ENCODE measurements at places on chromosomes 3 and 15.

DNA sequence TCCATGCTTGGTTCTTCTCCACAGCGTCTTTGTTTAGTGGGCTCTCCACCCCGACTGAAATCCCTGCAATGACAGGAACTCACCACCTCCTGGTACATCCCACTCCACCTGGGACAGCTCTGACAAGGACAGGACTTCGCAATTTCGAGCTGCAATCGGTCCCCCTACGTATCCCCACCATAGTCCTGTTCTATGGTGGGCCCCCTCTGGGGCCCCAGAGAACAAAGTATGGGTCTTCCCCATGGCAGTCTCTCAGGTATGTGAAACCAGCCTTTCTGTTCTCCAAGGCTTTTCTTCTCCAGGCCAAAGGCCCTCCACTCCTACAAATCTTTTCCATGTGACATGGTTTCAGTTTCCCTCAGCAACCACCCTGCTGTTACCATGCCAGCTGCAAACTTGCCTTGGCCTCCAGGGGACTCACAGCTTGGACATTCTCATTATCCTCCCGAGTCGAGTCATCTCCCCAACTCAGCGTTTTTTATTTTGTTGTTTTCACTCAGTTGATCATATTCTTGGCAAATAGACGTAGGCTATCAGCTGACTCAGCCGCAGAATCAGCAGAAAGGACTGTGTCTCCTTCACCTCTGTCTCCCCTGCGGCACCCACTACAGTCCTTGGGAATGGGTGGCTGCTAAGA is 233.3 kb downstream of the OPA1 start:
- DNase-seq = no peak

- no peak for DNase-seq
These were observed 515.4 kb downstream of the FOXP1 start for GRCh38 chr3:71067977-71068654.

DNA sequence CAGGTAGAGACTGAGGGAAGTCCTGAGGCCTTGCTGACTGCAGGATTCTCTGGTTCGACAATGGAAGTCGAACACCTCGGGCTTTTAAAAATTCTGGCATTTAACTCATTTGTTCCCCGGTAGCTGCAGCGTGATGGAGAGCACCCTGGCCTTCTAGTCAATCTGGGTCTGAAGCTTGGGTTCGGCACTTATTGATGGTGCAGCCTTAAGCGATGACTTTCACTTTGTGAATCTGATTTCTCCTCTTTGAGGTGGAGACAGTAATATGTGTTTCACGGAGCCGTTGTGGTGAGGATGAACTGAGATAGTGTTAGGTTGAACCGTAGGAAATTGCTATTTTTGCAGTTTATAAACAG is 621 bp upstream of the PARP6 start:
- DNase-seq = no peak

DNA sequence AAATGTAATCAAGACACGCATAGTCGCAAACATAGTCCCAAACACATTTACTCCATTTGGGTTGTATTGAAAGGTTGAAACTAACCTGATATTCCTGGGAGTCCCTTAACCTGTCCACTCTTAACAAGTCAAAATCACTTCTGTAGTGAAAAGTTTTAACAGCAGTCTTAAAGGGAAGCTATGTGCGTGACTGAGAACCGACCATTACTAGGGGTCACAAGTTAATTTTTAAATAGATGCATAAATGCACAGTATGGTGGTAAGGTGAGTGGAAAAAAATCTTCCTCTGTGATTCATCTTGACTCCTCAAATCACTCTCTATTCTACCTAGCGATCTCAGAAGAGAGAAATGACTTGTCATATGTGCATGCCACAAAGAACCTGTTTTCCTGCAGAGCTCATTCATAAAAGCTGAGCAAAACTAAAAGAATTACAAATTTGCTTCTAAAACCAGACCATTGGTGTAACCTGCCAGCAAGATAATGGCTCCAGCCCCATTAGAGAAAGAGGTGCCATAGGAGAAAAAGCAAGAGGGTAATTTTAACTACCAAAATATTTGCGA is 4.8 kb downstream of the GPR15 start:
- no peak for DNase-seq

All from esophagus squamous epithelium (tissue), 5 donors.